Cardiac muscle cell (in vitro differentiated cells and primary cell): ENCODE measurements at places on chromosomes 13 and 19. TPM values are rescaled to one million over a fixed set of nuclear protein-coding genes. Genes with fewer than 3 reads are reported as not detected.

DNA sequence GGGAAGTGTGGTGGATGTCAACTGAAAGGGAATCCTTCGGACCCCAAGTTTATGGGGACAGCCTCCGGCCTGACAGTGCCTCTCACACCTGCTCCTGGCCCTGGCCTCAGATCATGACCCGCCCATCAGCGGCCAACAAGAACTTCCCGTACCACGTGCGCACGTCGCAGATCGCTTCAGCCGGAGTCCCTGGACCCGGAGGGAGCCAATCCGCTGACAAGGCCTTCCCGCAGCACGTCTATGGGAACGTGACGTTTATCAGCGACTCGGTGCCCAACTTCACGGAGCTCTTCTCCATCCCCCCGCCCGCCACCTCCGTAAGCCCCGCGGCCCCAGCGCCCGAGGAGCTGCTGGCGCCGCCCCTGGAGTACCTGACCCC lies 2.0 kb upstream of the MEGF8 start:
- H3K27ac ChIP-seq: no peak overlapping the region
- H3K4me3 ChIP-seq: no peak overlapping the region
- peaks cover 53% of the 10 kb centered on the region for H3K27me3 ChIP-seq
- H3K36me3 ChIP-seq: no peaks in the 10 kb centered on the region

GRCh38 chr13:40200273-40200978 lies 466.0 kb downstream of the FOXO1 start:
- no peaks in the 10 kb centered on the region for H3K27me3 ChIP-seq
- H3K4me1 ChIP-seq: no peaks in the 10 kb centered on the region
- H3K27ac ChIP-seq: no peak overlapping the region
- H3K4me3 ChIP-seq: no peak overlapping the region
- DNase-seq: no peak
- H3K36me3 ChIP-seq: no peaks in the 10 kb centered on the region

DNA sequence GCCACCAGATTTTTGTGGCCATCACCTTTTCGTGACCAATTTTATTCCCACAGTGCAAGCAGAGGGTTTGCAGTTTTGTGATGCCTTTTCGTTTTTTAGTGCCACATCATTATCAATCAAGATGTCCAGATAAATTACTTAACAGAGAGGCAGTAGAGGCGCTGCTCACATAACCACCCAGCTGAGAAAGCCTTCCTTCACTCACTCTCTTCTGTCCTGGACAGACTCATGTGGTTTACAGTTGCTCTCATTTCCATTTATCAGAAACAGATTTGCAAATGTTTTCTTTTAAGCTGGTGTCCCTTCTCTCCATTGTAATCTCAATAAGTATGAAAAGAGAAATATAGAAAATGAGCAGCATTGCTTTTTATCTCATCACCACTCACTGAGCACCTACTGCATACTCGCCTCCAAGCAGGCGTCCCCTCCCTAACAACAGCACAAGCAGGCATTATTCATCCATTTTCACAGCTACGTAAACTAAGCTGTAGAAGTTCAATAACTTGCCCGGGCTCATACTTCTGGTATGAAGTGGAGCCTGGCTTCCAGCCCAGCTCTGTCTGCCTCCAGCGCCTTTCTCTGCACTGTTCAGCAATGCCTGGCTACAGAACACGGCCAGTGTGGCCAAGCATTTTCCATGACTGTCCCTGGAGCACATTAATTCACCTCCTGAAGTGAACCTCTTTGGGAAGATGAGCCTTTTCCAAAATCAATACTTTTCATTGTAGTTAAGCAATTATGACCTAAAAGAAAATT lies 34.6 kb upstream of the KATNAL1 start:
- H3K4me3 ChIP-seq: no peak overlapping the region
- H3K27ac ChIP-seq: no peak overlapping the region
- peaks cover 18% of the 10 kb centered on the region for H3K4me1 ChIP-seq

DNA sequence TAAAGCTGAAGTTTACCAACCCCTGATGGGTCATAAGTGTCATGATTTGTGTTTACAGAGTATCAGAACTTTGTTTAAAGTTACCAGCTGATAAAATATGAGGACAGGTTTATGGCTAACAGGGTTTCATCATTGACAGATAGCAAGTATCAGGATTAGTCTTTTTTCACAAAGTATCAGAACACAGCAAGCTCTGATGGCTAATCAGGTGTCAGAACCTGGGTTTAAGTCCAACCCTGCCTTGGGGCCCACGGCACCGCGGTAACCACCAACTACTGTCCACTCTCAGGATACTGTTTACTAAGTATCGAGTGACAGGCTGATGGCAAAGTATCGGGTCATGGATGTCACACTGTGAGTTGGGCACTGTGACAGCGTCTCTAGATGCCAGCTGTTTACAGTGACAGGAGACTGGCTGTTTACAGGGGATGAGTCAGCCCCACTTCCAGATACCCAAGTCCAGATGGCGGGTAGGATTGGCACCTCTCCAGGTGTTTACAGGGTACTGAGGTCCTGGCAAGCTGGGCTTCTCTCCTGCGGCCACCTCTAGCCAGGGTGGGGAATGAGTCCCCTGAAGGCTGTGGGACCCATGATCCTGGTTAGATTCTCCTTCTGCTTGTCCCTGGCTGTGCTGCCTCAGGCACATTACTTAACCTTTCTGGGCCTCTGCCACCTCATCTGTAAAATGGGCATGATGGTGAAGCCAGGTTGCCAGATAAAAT lies 21.8 kb downstream of the ARRDC2 start:
- no peak overlapping the region for H3K4me3 ChIP-seq
- H3K27ac ChIP-seq: no peak overlapping the region
- DNase-seq: no peak
- no peaks in the 10 kb centered on the region for H3K4me1 ChIP-seq
- H3K36me3 ChIP-seq: no peaks in the 10 kb centered on the region

DNA sequence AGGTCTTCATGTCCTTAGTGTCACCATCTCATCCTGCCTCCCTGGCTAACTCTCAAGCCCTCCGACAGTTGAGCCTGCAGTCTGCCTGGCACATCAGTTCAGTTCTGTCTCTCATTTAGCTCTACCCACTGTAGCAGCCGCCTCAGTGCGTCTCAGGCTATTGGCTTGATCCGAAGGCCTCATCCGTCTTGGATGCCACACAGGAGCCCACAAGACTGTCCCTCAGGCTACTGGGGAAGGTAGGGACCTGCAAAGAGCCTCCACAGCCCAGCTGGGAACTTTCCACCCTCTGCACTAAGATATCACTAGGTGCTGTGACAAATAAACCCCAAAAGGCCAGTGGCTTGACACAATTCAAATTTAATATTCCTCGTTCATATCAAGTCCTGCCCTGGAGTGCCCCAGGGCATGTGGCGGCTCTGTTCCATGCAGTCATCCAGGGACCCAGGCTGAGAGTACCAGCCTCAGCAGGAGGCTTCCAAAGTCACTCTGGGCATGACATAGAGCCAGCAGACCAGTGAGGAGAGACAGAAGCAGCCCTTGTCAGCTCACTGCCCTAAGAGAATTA lies 5.7 kb downstream of the VSTM2B start:
- H3K4me3 ChIP-seq: no peak overlapping the region
- no peak overlapping the region for H3K27ac ChIP-seq
- H3K4me1 ChIP-seq: peaks cover 4% of the 10 kb centered on the region
- H3K36me3 ChIP-seq: no peaks in the 10 kb centered on the region

DNA sequence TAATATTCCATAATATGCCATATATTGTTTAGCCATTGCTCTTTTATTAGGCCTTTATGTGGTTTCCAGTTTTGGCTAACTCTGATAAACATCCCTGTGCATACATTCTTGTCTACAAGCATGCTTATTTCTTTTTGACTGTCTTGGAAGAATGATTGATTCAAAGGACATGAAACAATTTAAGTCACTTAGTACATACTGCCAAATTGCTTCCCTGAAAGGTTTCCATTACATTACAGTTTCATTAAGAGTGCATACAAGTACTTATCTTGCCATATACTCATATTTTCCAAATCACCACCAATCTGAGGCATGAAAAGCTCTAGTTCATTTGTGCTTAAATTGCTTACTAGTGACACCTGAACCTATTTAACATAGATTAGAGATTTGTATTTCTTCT lies 113.9 kb downstream of the OXGR1 start:
- H3K4me1 ChIP-seq: no peaks in the 10 kb centered on the region
- no peak overlapping the region for H3K4me3 ChIP-seq
- no peak overlapping the region for H3K27ac ChIP-seq
- no peak for DNase-seq
- H3K27me3 ChIP-seq: no peaks in the 10 kb centered on the region
- no peaks in the 10 kb centered on the region for H3K36me3 ChIP-seq

- H3K27me3 ChIP-seq: no peaks in the 10 kb centered on the region
- DNase-seq: no peak
- H3K36me3 ChIP-seq: no peaks in the 10 kb centered on the region
- peak overlapping the region; percentile 73 for H3K4me3 ChIP-seq
- H3K4me1 ChIP-seq: peaks cover 4% of the 10 kb centered on the region
Observed at GRCh38 chr19:52898101-52898500, 666 bp upstream of the ZNF320 start.

GRCh38 chr13:52085421-52085820 lies 43.5 kb downstream of the NEK5 start:
- DNase-seq: no peak
- H3K36me3 ChIP-seq: no peaks in the 10 kb centered on the region
- H3K27me3 ChIP-seq: no peaks in the 10 kb centered on the region
- H3K4me3 ChIP-seq: no peak overlapping the region

DNA sequence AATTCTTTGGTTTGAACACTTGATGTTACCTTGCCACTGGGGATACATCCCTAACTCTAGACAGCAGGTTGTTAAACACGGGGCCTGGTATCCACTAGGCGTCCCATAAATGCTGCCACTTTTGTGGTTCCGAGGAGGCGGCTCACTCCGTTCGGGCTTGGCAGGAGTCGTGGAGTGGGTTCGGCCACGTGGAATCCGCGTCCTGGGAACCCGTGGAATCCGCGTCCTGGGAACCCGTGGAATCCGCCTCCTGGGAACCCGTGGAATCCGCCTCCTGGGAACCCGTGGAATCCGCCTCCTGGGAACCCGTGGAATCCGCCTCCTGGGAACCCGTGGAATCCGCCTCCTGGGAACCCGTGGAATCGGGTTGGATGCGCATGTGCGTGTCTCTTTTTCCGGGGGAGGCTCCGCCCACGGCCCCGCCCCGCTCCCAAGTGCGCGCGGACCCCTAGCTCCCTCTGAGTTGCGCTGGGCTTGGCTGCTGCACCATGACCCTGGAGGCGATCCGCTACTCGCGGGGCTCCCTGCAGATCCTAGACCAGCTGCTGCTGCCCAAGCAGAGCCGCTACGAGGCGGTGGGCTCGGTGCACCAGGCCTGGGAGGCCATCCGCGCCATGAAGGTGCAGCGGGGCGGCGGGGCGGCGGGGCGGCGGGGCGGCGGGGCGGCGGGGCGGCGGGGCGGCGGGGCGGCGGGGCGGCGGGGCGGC lies at the start of gene MRI1:
MRI1 (plus strand) TSS at position 422 of the 707 bp plus-strand sequence; CDS start at position 489, 67 bp downstream.
- H3K27ac ChIP-seq: peak within 1 kb of the TSS; percentile 71
- H3K4me3 ChIP-seq: peak within 1 kb of the TSS; percentile 57
- no peaks in the 10 kb centered on the region for H3K27me3 ChIP-seq

- no peaks in the 10 kb centered on the region for H3K4me1 ChIP-seq
- DNase-seq: no peak
- H3K4me3 ChIP-seq: no peak overlapping the region
- no peaks in the 10 kb centered on the region for H3K36me3 ChIP-seq
- H3K27ac ChIP-seq: no peak overlapping the region
- H3K27me3 ChIP-seq: no peaks in the 10 kb centered on the region
Observed at GRCh38 chr13:102380012-102380411, 21.8 kb downstream of the FGF14 start.

GRCh38 chr19:46125447-46125846 lies 959 bp upstream of the IGFL3 start:
- H3K4me3 ChIP-seq: no peak overlapping the region
- no peaks in the 10 kb centered on the region for H3K4me1 ChIP-seq
- H3K27me3 ChIP-seq: no peaks in the 10 kb centered on the region
- no peak overlapping the region for H3K27ac ChIP-seq

DNA sequence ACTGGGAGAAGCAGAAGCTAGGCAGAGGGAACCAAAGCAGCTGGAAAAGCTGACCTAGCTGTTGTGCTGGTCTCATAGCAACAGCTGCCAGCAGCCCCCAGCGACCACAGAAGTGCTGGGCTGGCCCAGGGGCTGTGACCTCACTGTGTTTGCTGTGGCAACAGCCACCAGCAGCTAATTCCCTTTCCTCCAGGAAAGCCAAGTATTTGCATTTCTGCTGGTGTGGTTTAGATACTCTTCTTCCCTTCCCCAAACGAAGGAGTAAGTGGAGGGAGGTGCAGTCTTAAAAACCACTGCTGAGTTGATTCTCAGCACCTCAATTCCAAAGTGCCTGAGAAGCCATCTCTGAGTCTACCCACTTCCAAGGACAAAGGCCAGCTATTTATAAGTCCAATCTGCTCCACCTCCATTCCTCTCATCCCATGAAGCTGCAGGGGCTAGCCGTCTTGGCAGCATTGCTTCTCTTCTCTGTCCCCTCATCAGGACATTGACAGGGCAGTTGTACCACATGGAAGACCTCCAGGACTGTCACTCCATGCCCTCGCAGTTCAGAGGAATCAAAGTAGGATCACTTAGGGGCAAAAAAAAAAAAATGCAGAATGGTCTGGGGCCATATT lies 11.5 kb upstream of the CCDC97 start:
- peak; percentile 87 for DNase-seq
- H3K27ac ChIP-seq: peak overlapping the region; percentile 93
- peaks cover 46% of the 10 kb centered on the region for H3K36me3 ChIP-seq
- no peak overlapping the region for H3K4me3 ChIP-seq

Gene METTL21C
- total RNA-seq: not detected in 2 replicates

Gene SIGLEC14
- not detected in 2 replicates for total RNA-seq

Gene POGLUT2
- 15.7 and 18.9 TPM in 2 replicates for total RNA-seq
